ENCODE measurements at places on chromosomes 6 and 20.
A peak's percentile ranks its signal among the peaks of the same experiment; 100 is the strongest.

- DNase-seq, result no peak
Measured at GRCh38 chr6:158283304-158283980, 28.8 kb upstream of the TULP4 start.

DNA sequence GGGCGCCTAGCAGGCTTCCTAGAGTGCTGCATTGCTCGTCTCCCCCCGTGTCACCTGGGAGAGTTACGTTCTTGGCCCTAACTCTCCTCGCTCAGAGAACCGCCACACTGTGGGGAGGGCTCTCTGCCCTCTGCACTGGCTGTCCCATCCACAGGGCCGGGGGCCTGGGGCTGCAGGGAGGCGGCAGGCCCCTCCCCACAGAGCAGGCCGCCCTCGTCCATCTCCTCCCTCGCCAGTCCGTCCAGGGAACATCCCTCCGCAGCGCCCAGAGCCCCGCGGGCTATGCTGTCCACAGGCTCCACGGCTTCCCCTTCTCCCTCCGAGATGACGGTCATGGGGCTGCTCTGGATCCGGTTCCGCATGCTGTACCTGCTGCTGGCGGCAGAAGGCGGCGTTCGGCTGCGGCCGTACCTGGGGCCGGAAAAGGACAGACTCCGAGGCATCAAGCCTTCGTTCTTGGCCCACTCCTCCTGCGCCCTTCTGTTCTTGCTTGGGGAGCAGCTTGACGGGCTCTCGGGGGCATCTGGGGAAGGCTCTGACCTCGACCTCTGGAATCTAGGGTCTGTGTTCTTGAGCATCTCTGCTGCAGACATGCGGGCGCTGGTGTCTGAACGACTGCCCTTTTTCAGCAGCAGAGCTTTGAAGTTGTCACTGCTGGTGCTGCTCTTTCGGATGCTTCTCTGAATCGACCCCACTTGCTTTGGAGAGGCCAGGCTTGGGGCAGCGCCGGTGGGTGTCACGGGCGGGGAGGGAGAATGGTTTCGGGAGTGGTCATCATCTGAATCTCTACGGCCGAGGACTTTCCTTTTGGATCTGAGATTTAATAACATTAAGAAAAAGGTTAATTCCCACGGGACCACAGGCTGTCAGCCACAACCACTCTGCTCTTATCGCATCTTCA, 20.2 kb downstream of the HEBP2 start:
- no peak for DNase-seq

- no peak for DNase-seq
Measured at GRCh38 chr6:4180652-4181255, 45.4 kb upstream of the ECI2 start.

GRCh38 chr6:80537118-80537972, 430.9 kb downstream of the BCKDHB start:
- DNase-seq, result no peak

DNA sequence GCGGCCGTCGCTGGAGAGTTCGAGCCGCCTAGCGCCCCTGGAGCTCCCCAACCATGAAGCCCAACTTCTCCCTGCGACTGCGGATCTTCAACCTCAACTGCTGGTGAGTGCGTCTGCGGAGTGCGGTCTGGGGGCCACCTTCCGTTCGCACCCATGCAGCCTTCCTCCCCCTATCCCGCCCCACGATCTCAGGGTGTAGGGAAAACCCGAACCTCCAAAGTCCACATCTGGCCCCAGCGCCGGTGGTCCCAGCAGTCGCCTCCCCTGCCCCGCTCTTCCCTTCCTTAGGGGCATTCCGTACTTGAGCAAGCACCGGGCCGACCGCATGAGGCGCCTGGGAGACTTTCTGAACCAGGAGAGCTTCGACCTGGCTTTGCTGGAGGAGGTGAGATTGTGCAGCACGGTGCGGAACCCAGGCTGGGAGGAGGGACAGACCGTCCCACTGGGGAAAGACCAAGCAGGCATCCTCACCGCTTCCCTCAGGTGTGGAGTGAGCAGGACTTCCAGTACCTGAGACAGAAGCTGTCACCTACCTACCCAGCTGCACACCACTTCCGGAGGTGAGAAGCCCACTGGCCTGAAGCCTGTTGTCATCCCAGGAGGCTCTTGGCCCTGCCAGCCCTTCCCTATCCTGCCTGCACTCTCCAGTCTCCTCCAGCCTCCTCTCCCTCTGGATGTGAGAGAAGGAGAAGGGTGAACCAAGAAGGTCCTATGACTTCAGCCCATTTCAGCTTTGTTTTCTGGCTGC, 719 bp downstream of the SMPD2 start:
- no peak for DNase-seq

- no peak for DNase-seq
Measured at GRCh38 chr6:65633501-65633900, 73.5 kb downstream of the EYS start.

- no peak for DNase-seq
Measured at GRCh38 chr6:162220876-162221275, 506.7 kb downstream of the PRKN start.

DNA sequence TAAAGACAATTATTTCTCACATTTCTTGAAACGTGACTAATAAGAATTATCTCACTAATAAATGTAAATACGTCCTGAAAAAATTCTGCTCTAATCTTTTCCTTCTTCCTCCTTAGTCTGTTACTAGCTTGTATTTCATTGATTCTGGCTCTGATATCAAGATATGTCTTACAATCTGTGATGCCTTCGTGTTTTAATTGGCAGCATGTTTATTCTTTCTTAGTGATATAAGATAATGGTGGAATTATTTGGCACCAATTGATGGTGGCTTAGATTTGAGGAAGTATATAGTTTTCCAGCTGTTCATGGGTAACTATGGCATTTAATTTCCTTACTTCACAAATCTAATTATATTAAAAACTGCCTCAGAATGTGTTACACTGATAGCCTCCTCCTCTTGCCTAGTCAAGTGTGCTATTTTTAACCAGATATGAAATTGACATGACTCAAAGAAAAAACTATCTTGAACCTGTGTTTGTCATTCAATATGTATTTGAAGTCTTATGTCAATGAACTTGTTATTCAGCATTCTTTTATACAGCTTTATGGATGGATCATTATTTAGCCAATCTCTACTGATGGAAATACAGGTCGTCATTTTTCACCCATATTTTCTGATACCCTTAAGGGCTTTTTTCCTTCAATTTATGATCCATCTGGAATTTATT, 5.3 kb downstream of the CCNC start:
- DNase-seq, result no peak

GRCh38 chr6:114142258-114142657, 171.3 kb upstream of the HDAC2 start:
- no peak for DNase-seq

DNA sequence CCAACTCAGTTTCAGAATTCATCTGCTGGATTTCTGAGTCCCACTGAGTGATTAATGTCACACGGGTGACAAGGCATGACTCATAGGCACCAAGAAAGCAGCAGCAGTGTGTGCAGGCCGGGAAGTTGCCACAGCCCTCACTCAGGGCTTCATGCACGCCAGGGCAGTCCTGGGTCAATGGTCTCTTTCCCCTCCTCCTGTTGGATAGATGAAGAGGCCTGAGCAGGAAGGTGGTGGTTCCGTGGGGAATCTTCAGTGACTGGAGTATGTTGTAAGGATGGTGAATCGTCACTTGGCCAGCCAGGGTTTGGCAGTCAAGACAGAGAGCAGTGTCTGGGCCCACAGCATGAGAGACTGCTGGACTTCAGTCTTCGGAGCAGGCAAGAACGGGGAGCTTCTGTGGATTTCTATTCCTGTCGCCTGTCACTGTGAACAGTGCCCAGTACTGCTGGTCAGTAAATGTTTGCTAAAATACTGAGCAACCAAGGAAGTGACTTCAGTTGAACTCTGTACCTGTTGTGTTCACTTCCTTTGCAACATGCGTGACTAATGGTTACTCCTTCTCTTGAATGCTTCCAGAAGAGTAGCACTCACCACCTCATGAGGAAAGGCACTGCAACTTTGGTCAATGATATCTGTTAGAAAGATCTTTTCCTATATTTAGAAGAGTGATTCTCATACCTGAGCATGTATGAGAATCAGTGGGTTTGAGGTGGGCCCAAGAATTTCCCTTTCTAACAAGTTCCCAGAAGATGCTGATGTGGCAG, 62.0 kb upstream of the CD93 start:
- DNase-seq, result no peak

DNA sequence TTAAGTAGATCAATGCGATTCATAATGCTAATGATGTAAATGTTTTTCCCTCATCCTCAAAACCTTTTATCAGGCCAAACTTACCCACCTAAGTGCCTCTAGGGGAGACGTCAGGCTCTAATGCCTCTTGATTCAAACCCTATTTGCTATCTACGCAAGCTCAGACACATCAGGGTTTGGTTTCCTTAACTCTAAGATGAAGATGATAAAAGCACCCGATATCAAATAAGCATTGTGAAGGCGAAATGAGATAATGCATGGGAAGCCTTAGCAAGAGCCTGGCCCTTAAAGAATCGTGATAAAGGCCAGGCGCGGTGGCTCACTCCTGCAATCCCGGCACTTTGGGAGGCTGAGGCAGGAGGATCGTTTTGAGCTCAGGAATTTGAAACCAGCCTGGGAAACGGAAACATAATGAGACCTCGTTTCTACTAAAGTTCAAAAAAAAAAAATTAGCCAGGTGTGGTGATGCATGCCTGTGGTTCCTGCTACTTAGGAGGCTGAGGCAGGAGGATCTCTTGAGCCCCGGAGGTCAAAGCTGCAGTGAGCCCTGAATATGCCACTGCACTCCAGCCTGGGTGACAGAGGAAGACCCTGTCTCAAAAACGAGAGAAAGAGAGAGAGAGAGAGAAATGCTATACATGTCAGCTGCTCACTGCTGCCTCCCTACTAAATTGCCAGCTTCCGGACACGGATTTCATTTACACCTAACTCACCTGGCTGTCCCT, 13.5 kb downstream of the CNKSR3 start:
- DNase-seq, result no peak

DNA sequence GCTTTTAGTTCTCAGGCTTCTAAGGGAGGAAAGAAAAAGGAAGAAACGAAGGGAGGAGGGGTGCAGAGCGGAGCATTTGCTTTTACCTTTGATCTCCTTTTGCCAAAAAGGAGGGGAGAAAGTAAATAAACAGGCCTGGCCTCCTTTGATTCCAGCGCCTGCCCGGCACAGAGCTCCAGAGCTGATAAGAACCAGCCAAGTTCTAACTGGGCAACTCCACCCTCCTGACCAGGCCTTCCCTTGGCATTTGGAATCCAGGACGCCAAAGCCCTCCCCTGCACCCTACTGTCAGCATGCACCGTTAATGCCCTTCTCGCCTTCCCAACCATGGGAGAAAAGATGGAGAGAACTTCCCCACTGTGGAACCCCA, 120.8 kb upstream of the PTPN1 start:
- no peak for DNase-seq

DNA sequence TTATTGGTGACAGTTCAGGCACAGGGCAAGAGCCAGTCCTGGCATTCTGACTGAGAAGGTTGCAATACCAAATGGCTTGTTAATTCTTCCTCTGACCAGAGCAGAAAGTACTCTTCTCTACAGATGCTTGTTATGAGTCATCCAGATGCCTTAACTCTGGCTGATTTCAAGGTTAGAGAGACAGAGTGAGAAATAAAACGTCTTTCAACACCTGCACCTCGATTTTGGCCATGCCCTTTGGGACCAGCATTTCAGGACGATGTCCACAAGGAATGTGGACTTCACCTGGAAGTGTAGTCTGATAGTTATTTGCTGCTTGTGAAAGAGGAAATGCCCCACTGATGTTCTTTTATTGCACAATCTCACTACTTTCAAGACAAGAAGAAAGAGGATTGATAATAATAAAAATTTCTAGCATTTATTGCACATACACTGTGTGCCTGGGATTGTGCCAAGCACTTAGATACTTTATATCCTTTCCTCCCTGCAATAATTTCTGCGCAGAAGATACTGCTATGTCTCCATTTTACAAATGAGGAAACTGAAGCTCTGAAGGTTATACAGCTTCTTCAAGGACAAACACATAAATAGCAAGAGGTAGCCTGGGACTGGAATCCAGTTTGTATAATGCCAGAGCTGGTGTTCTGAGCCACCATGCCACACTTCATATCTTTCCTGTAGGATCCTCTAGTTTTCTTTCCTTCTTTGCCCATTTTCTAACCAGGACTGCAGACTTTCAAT, 33.5 kb upstream of the MCM3 start:
- DNase-seq, result peak; percentile 54

- DNase-seq, result no peak
Measured at GRCh38 chr6:80468398-80468797, 361.9 kb downstream of the BCKDHB start.

- DNase-seq, result no peak
Measured at GRCh38 chr6:112116221-112116620, 28.8 kb downstream of the FAM229B start.

DNA sequence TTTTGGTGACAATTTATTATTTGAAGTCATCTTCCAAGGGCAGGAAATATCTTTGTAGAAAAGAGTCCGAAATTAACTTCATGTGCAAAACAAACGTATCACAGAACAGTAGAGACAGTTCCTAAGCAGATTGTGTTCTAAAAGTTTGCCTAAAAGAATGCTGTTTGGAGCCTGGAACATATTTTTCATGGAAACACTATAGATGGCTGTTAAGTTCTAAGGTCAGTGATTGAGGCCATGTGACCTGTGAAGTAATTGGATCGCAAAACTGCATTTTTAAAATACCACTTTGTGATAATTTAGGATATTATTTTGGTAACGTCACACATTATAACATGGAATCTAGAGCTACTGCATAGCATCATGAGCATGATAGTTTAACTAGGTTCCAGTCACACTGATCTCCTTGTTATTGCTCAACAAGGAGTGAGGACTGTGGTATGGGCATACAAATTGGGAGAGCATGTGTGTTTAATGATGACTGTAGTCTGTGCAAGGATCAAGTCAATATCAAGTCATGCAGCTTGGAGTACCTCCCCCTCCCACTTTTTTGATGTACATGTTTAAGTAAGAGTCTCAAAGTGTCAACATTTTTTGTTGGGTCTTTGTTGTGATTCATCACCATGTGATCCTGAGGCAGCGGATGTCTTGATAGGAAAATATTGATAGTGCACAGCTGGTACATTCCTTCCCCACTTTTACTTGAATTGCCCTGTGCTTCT, 609.3 kb upstream of the CITED2 start:
- no peak for DNase-seq

GRCh38 chr20:53220482-53221307, 248.5 kb downstream of the TSHZ2 start:
- no peak for DNase-seq

DNA sequence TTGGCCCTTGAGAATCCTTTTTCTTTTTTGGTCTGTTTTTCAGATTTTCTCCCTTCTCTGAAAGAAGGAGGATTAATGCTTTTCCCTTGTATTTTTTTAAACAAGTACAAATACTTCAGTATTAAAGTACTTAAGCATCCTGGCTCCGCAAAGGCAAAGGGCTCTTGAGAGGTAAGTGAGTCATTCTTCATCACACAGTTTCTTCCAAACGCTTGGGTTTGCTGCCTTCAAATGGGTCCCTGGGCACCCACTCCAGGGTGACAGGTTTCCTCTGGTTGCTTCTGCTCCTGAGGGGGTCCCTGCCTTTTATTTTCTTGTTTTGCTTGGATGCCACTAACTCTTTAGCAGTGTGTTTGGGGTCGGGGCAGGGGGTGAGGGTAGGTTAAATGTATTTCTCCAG, 437.1 kb downstream of the PTPRT start:
- no peak for DNase-seq

Measured in GM19239 (cell line).